Activated naive CD8-positive, alpha-beta T cell treated with anti-CD3 and anti-CD28 coated beads, Interleukin-2, amount 10 ng/mL, durations not matched to agents 7 days and 5 days (primary cell): ENCODE measurements at places on chromosomes 5 and 9. TPM values are rescaled to one million over a fixed set of nuclear protein-coding genes. Genes with fewer than 3 reads are reported as not detected.

The GTF3C5 gene
- 97.5 TPM for total RNA-seq

The CHSY3 gene
- not detected for total RNA-seq

The RBM27 gene
- 21.5 TPM for total RNA-seq

The TRIM36 gene
- 0.17 TPM for total RNA-seq

The SLC4A9 gene
- total RNA-seq, result 0.31 TPM

The GABBR2 gene
- not detected for total RNA-seq

The ADCY2 gene
- not detected for total RNA-seq

The GRXCR2 gene
- not detected for total RNA-seq

The FOXD4L4 gene
- total RNA-seq, result 0.28 TPM

The C5orf52 gene
- total RNA-seq, result not detected

The ZNF474 gene
- 0.30 TPM for total RNA-seq

The MAMDC2 gene
- 0.08 TPM for total RNA-seq

The SCGB3A2 gene
- total RNA-seq, result not detected

The FBXL7 gene
- total RNA-seq, result not detected

The CD14 gene
- 4.1 TPM for total RNA-seq

The LMX1B gene
- total RNA-seq, result not detected

The EPB41L4B gene
- not detected for total RNA-seq

The GABRA1 gene
- total RNA-seq, result not detected

The STKLD1 gene
- 0.17 TPM for total RNA-seq

The RUSC2 gene
- 2.3 TPM for total RNA-seq

The ENTR1 gene
- total RNA-seq, result 56.2 TPM

The MPDZ gene
- total RNA-seq, result not detected

The SPINK7 gene
- total RNA-seq, result not detected

The PCDHGA11 gene
- 0.09 TPM for total RNA-seq

The PTGDS gene
- 3.3 TPM for total RNA-seq

The CDO1 gene
- total RNA-seq, result 0.36 TPM

The RXRA gene
- total RNA-seq, result 7.1 TPM

The SRD5A1 gene
- 12.6 TPM for total RNA-seq

The RETREG1 gene
- total RNA-seq, result 59.8 TPM

The CARTPT gene
- total RNA-seq, result not detected

The CDH9 gene
- not detected for total RNA-seq

The AKNA gene
- 492 TPM for total RNA-seq

The PTGES gene
- total RNA-seq, result not detected

The SLC45A2 gene
- 0.40 TPM for total RNA-seq

The JAKMIP2 gene
- total RNA-seq, result 4.5 TPM

The PCDHA8 gene
- not detected for total RNA-seq

The TMEM174 gene
- not detected for total RNA-seq

The SQSTM1 gene
- 216 TPM for total RNA-seq

The DAB2IP gene
- total RNA-seq, result 0.25 TPM

The NUTM2G gene
- total RNA-seq, result not detected

The SLC34A1 gene
- total RNA-seq, result 2.1 TPM

The AUH gene
- total RNA-seq, result 15.8 TPM

The RASGRF2 gene
- total RNA-seq, result 18.8 TPM

The TAF11L10 gene
- not detected for total RNA-seq

The KLHL3 gene
- 16.3 TPM for total RNA-seq

The IFNA13 gene
- not detected for total RNA-seq
